ENCODE measurements at places on chromosomes 1 and 21.
A peak's percentile ranks its signal among the peaks of the same experiment; 100 is the strongest.

DNA sequence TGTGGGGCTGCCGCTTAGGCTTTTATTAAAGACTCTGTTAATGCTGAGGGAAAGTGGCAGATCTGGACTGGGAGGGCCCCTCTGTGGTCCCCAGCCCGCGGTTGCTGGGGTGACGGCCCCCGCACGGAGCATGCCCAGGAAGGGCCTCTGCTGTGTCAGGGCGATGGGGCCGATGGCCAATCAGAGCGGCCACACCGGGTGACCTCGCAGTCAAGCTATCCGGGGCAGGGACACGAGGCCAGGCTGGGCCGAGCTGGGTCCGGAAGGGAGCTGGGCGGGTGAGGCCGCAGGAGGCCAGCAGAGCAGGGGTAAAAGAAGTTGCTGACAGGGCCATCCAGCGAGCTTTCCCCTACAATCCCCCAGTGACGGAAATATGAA, 145.1 kb downstream of the CASZ1 start:
- no peak for DNase-seq

- no peak for DNase-seq
These were observed 274.8 kb upstream of the AJAP1 start for GRCh38 chr1:4379451-4380175.

- DNase-seq, result no peak
These were observed 71.1 kb downstream of the LGR6 start for GRCh38 chr1:202264726-202265125.

DNA sequence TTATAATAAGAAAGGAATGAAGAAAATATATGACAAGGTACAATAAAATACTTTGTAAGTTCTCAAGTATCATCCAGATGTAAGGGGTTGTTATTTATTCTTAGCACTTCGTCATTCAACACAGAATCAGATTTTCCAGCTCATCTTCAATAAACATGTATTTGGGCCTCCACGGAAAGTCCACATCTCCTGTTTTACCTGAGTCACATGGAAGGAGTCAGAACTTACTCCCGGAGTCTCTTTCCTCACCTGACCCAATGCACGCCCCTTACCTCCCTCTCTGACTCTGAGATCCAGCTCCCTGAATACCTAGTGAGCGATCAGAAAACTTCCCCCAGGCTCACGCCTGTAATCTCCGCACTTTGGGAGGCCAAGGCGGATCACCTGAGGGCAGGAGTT, 1.5 kb upstream of the PMVK start:
- DNase-seq, result no peak

DNA sequence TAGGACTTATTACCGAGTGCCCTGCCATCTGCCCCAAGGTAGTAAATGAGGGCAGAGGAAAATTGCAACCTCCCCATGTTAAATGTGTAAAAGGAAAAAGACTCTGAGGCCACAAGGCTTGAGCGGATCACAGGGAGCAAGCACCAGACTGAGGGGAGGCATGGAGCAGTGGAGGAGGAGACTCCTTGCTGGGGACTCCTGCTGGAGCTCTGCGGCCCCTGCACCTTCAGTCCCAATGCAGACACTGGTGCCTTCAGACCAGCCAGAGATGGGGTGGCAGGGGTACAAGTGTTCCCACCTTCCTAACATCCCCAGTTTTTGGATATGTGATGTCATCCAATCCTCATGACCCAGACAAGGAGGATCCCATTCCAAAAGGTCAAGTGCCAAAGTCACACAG, 128.4 kb upstream of the NGF start:
- no peak for DNase-seq

DNA sequence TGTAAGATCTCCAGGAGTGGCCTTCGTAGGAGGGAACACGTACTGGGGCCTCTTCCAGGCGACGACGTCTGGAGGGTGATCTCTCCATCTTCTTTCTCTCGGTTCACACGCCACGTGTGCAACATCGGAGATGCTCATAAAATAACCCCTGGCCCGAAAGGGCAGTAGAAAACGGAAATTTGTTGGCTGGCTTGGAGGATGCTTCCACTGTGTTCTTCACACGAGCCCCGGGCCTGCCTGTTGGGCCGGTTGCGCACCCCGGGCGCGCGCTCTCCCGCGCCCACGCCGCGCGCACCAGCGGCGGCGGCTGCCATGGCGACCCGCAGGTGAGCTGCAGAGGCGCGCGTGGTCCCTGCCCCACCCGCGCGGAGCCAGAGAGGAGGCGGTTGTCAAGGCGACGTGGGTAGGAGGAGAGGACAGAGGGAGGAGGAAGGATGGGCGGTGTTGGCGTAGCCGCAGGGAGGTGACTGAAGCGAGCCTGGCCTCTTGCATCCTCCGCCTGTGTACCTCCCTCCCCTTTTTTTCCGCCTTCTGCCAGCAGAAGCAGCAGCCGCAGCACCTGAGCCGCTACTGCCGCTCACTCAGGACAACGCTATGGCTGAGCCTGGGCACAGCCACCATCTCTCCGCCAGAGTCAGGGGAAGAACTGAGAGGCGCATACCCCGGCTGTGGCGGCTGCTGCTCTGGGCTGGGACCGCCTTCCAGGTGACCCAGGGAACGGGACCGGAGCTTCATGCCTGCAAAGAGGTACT, at the start of gene ELAPOR1:
TSS of gene ELAPOR1 (plus strand) at position 526 of the 752 bp plus-strand sequence. CDS start at position 595, 69 bp downstream.
- peak; percentile 93 for DNase-seq

GRCh38 chr1:174398246-174398645, 49.5 kb upstream of the GPR52 start:
- DNase-seq, result no peak

- no peak for DNase-seq
These were observed at the start of gene DIRAS3 for GRCh38 chr1:68049941-68050878. Gene DIRAS3, minus strand, starts transcription at chr1:68050627. Its CDS starts 3,330 bp downstream, at chr1:68047297.

- DNase-seq, result no peak
These were observed 37.3 kb upstream of the ZC3H12A start for GRCh38 chr1:37437087-37437486.

DNA sequence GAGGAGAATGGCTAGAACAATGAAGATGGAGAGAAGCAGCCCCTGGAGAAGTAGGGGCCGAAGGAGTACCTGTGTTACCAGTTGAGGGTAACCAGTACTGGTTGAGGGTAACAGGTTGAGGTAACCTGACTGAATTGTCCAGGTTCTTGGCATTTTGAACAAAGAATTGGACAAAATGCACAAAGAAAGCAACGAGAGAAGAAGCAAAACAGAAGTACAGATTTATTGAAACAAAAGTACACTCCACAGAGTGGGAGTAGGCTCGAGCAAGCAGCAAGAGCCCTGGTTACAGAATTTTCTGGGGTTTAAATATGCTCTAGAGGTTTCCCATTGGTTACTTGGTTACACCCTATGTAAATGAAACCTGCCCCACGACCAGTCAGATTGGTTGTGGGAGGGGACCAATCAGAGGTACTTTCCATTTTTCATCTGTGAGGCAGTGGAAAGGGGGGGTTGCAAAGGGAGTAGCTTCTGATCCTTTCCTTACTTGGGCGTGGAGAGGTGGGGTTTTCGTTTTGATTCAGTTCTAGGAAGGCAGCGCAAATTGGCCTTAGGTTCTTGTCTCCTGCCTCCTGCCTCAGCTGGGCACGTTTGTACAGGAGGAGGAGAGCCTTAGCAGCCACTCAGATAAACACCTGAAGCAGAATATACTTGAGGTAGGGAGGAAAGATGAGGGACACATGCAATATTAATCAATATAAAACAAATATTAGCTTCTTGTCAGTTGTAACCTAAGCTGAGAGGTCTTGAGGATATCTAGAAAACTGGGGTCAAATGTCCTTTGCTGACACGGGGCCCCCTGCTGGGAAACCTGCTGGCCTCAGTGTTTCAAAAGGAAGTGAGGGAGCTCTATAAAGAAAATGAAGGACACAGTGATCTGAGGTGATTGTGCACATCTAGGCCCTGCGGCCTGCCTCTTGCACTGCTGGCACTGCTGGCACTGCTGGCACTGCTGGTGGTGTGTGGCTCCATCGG, 14.3 kb upstream of the LSM10 start:
- DNase-seq, result peak; percentile 33

DNA sequence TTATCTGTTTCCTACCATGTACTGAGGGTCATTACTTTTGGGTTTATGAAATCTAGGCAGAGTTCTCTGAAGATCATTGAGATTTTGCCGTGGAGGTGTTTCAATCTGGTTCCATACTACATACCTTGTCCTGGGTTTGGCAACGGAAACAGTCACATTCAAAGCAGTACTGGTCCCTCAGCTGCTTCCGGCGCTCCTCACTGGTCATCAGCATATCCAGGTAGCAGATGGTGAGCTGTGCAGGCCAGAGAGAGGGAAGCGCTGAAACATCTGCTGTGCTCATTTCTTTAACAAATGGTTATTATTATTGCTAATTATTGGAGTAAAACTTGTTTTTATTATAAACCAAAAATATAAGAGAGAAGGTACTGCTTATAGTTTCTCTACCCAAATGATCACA, 591.7 kb downstream of the SMYD3 start:
- DNase-seq, result peak; percentile 83

- DNase-seq, result peak; percentile 47
These were observed 33.3 kb downstream of the DNTTIP2 start for GRCh38 chr1:93845538-93846205.

- no peak for DNase-seq
These were observed 23.2 kb upstream of the CNIH3 start for GRCh38 chr1:224592636-224593582.

GRCh38 chr1:63797056-63797726, 23.4 kb downstream of the ROR1 start:
- DNase-seq, result no peak

DNA sequence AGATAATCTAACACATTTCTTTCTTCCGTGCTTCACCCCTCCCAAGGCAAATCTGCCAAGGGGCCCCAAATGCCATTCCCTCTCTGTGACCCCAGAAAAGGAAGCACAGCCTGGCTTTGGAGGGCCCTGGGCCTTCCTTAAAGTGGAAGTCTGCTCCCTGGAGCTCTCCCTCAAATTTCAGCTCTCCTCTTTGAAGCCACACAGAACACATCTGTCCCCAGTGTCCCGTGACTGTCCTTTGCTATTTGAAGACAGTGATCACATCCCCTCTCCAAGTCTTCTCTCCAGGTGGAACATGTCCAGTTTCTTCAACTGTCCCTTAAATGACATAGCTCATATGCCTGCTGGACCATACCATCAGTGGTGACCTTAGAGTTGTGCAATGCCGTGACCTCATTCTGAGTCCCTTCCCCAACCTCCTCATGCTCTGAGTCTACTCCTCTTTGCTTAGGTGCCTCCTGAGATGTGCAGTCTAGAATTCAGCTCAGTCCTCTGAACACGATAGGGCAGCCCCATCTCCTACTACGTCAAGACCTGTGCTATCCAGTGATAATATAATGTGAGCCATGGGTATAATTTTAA, 18.4 kb upstream of the FOXO6 start:
- DNase-seq, result no peak

DNA sequence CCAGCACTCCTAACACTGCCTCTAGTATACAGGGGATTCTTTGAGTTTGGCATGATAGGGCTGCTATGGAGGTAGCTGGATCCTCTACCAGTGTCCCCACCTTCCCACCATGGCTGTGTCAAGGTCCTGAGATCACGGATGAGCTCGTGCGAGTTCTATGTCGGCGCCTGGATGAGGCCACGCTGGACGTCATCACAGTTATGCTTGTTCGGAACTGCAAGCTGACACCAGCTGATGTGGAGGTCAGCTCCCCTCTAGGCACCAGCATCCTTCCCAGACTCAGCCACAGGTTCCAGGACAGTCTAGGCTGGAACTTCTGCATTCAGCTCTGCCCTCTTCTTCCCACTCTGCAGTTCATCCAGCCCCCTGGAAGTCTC, 15.2 kb downstream of the HYI start:
- no peak for DNase-seq
